ENCODE measurements at places on chromosomes 16 and 17.
A peak's percentile ranks its signal among the peaks of the same experiment; 100 is the strongest.

GRCh38 chr17:17819561-17819995 lies 17.2 kb downstream of the SREBF1 start:
- DNase-seq = peak; percentile 69

DNA sequence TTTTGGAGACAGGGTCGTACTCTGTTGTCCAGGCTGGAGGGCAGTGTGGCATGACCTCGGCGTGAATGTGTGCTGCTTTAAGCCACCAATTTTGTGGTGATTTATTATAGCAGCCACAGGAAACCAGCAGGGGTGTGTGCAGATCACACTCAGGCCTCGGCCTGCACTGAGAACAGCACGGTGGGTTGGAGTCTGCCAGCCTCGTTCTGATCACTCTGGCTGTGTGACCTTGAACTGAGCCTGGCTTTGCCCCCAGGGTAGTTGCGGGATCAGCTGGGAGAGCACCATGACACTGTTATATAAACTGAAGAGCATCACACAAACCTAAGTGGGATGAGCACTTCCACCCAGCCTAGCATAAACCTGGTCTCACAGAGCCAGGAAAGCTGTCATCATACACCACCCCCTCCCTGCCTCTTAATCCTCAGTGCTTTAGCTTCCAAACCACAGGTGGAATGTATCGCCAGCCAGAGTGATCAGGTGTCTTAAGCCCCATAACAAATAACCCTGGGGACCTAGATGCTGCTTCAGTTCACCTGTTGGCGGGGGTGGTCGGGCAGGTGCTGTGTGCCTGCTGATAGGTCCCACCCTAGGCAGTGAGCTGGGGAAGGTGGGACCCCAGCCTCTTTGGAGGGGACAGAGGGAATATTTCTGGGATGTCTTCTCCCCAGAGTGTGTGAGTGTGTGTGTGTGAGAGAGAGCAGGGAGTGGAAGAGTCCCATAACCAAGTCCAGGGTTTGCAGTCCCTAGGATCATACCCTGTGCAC lies 28.6 kb upstream of the NDRG4 start:
- no peak for DNase-seq

DNA sequence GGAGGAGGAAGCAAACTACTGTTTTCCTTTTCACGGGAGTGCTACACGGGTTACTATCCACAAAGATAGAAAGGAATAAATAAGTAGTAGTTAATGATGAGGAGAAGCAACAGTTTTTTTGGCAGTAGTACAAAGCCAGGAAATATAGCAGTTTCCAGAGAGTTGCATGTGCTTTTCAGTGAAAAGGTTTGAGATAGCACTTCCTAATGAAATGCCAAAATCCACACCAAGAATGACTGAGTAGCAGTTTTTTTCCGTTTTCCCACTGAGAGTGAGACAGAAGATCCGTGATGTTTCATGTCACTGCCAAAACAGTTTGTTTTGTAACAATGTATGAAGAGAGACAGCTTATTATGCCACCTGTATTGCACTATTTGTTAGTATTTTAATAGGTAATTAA lies 129.1 kb downstream of the STX8 start:
- no peak for DNase-seq

DNA sequence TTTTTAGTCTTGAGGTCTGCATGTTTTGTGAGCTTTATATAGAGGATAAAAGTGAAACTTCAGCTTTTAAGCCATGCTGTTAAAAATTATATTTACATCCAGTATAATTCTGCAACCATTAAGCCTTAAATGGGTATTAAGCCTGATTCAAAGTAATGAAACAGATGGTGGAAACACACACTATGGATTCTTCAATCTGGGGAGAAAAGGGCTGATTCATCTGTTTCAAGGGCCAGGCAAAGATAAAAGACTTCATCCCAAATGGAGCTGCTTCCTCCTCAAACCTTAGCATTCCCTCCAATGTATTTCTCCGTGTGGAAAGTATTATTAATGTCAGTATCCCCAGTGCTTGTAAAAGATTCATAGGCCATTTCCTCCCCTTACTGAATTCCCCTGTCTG lies 367.4 kb upstream of the ZFHX3 start:
- DNase-seq = no peak

DNA sequence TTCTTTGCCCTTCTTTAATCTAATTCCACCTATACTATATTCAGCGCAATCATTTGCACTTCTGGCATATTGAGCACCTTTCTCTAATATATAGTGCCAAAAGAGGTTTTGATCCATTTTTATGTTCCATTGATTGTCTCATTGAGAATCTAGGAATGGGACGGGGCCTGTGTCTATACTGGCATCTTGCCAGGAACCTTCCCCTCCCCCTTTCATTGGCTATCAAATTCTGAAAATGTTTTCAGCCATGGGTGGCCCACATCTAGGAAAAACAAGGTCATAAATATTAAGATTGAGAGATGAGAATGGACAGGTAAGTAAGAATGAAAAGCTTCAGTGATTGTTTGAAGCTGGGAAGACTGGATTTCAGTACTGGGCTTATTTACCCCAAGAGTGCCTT lies 159.9 kb downstream of the FTO start:
- no peak for DNase-seq

GRCh38 chr17:53336281-53336680 lies 486.4 kb upstream of the KIF2B start:
- no peak for DNase-seq

- no peak for DNase-seq
Measured at GRCh38 chr16:22941970-22942501, 128.1 kb downstream of the HS3ST2 start.

- no peak for DNase-seq
Measured at GRCh38 chr16:49884033-49885015, 28.4 kb upstream of the ZNF423 start.

DNA sequence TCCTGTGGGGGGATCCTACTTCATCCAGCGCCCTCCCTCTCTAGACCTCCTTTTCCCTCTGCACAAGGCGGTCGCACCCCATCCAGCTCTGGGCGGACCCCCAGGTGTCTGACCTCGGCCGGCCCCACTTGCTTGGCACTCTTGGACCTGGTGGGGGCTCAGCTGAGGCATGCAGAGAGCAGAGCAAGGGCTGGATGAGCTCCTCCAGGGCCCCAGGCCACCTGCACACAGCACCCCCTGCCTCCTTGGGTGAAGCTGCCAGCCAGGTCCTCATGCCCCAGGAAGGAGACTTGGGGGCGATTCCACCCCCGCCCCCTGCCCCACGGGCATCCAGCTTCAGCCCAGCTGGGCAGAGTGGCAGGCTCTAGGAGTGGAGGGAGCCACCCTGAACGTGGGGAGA lies 159.4 kb upstream of the GSE1 start:
- DNase-seq = no peak

DNA sequence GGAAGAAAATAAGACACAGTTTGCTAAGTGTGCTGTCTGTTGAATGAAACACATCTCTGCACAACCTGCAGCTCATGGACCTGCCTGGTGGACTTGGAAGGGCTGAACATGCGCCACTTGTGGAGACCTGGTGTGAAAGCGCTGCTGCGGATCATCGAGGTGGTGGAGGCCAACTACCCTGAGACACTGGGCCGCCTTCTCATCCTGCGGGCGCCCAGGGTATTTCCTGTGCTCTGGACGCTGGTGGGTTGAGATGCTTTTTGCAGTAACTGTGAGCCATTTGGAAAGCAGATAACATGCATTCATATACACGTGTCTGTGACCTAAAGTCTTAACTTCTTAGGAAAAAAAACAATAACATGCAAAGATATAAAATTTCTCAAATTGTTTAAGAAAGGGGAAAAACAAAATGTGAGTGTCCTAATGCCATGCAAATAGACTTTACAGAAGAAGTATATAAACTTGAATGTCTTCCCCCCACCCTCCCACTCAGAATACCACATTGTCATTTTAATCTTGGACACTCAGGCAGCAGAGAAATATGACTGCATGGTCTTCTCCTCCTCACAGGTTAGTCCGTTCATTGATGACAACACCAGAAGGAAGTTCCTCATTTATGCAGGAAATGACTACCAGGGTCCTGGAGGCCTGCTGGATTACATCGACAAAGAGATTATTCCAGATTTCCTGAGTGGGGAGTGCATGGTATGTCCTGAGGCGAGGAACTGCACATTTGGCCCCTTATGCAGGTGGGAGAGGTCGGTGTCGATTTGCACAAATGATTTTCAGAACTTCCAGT lies 65.6 kb downstream of the SEC14L1 start:
- no peak for DNase-seq

DNA sequence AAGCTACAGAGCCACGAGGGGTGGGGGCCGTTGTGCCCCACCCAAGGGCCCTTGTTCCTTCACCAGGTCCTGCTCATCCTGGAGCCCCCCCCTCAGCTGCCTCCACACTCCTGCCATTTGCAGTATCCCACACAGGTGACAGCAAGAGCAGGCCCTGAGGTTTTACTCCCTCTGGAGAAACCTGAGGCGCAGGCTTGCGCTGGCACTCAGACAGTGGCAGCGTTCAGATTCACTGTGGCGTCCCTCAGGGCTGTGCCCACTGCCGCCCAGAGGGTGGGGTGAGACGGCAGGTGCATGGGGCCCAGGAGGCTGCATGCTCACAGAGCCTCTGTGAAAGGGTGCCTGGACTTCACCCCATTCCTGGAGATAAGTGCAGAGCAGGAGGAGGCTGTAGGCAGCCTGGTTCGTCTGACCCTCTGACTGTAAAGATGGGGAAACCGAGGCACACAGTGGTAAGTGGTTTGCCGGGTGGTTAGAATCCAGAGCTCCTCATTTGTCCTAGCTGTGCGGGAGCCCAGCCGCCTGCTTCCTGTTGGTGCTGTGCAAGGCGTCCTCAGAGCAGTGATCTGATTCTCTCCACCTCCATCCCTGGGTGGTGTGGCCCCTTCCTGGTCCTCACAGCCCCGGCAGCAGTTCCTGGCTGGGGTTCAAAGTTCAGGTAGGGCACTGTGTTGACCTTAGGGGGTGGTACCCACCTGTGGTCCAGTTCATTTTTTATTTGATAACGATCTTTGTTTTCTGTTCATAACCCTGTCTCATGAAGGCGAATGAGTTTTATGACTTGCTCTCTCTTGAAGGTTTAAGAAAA lies 1.6 kb downstream of the SPIRE2 start:
- DNase-seq = no peak

DNA sequence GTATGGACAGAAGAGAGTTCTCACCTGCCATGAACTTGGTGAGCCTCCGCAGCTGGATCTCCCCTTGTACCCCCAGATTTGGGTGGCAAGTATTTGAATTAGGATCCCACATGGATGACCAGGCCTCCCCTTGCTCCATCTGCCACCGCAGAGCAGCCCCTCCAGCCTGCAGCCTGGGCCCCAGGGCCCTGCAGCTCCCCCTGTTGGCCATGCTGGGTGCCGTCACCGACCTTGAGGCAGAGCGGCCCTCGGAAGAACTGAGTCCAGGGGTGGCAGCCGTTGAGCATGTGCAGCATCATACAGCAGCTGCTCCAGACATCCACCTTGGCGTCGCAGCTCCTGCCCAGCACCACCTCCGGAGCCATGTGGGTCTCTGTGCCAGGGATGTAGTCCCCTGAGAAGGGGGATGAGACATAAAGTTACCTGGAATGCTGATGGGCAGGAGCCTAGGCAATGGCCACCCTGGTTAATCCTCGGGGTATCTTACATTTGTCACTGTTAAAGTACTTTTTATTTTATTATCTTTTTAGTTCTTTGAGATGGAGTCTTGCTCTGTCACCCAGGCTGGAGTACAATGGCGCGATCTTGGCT lies 9.0 kb upstream of the SPATA32 start:
- peak; percentile 61 for DNase-seq

- DNase-seq = no peak
Measured at GRCh38 chr17:66313325-66313724, 10.9 kb downstream of the PRKCA start.

DNA sequence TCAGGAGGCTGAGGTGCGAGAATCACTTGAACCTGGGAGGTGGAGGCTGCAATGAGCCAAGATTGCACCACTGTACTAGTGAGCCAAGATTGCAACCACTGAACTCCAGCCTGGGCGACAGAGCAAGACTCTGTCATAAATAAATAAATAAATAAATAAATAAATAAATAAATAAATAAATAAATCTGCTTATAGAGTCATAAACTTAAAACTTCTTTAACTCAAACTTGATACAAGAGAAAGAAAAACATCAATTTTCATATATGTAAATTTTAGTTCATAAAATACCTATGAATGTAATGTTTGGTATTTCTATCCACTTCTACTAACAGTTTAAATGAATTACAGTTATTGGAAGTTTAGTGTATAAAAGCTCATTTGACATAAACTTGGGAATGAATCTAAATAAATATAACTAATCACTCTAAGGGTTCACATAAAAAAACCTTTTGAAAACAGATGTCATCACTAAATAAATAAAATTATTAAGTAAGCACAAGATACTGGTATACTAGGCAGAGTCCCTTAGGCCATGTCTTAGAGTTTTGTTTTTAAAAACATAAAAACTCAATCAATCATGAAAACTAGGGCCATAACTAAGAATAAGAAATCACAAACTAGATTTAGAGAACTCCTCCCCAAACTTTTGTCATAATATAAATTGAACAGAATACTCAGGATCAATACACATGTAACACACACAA lies 54.1 kb downstream of the SMURF2 start:
- no peak for DNase-seq

DNA sequence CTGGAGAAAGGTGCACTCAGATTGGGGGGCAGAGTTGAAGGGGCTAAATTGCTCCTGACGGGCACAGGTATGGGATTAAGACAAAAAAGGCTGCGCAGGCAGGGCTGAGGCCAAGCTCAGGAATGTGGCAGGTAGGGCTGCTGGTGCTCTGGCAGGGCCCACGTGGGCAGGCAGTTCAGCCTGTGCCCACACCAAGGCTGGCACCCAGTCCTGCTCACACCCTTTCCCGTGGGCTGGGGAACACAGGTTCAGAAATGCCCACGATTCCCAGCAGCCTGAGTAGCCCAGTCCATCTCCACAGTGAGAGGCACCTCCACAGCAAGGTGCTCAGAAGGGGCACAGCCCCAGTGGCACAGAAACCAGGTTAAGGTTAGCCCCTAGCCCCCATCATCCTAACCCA lies 4.4 kb downstream of the HDAC5 start:
- DNase-seq = no peak

GRCh38 chr16:67951485-67951884 lies 7.6 kb upstream of the LCAT start:
- DNase-seq = no peak

DNA sequence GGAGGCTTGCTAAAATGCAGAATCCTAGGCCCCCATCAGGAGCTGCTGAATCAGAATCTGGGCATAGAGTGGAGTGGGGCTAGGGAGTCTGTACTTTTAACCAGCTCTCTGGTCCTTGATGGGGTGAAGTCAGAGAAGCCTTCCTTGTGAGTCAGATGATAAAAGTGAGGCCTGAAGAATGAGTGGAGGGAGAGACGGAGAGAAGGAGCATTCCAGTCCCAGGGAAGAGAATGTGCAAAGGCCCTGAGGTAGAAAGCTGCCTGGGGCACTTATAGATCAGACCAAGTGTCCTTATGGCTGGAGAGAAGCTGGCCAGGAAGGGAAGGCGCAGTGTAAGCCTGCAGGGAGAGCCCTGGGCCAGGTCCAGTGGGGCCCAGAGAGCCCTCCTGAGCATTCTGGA lies 235.1 kb upstream of the NLRP1 start:
- no peak for DNase-seq

Data from CD4-positive, alpha-beta T cell treated with Interferon alpha-2 for 1 hour (primary cell).